ENCODE measurements at places on chromosomes 13 and 19. TPM values are rescaled to one million over a fixed set of nuclear protein-coding genes. Genes with fewer than 3 reads are reported as not detected.

DNA sequence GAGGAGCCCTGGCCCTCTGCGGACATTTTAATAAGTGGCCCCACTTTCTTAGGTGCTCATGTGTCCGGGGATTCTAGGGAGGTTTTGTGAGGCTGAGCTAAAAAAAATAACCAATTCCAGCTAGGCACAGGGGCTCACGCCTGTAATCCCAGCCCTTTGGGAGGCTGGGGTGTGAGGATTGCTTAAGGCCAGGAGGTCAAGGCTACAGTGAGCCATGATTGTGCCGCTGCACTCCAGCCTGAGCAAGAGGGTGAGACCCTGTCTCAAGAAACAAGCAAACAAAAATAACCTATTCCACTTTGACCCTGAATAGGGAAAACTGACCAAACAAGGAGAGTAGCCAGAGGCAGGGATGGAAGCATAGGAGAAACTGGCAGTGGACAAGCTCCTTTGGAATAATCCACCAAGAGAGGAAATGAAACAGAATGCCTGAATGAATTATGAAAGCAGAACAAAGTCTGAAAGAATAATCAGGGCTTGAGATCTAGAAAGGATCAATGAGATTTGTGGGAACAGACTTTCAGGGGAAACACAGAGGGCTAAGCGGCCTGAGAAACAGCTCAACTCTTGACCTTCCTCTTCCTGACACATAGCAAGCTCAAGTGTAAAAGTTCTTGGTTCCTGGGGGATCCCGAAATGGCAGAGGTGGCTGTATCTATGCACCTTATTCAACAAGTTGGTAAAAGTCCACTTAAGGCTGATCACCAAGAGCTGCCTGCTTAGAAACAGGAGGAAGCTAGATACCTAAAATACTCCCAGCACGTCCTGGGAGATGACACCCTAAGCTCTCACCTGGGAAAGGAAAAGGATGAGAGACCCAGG is 30.1 kb upstream of the FFAR2 start:
- DNase-seq: no peak

DNA sequence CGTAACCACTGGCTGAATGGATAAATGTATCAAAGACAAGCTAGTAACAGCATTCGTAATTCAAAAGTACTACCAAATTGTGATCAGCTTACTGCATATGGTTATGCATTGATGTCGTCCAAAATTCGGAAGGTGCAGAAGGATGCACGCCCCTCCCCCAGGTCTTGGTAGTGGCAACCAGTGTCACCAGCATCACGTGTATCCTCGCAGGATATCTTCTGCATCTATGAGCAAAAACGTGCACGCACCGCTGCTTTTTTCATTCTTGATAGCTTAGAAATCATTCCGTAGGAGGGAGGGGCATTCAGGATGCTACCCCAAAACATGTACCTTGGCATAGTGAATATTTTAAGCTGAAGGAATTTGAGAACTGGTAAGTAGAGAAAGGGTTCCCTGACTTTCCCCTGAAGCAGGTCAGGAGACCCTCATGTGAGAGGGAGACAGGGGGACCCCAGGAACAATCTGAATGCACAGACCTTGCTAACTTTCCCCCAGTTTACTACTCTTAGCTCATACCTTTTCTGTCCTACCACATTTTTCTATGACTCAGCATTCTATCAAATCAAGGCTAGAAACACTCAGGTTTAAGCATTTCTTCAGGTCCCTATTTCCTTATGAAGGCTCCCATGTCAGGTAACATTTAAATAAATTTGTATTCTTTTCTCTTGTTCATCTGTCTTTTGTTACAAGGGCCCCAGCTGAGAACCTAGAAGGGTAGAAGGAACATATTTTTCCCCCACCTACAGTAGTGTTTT is 61.2 kb upstream of the TM9SF2 start:
- no peak for DNase-seq

DNA sequence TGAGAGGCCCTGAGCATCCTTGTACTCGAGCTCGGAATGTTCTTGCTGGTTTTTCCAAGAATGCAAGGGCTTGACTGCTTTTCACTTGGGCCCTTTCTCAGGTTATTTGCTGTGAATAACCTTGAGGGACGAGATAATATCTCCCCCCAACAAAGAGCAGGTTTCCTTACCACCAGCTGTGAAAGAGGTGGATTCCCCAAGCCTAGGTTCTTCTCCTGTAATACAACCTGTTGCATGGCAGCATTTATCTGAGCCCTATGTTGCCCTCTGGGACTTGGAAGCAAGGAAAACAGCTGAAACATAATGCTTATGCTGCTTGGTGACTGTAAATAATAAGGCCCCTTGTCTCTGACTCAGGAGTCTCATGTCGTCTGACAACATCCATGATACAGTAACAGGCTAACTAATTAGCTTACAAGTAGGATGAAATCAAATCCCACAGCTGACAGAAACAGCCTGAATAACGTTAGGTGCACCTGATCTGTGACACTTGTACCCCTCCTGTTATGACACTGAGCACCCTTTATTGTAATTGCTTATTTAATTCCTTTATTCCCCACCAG is 43.6 kb upstream of the RCBTB2 start:
- no peak for DNase-seq

- DNase-seq: no peak
Measured at GRCh38 chr13:60571571-60571970, 174.6 kb downstream of the TDRD3 start.

GRCh38 chr19:41621654-41622053 is 5.2 kb downstream of the CEACAM4 start:
- DNase-seq: no peak

GRCh38 chr13:75076476-75076875 is 405.5 kb downstream of the TBC1D4 start:
- no peak for DNase-seq

DNA sequence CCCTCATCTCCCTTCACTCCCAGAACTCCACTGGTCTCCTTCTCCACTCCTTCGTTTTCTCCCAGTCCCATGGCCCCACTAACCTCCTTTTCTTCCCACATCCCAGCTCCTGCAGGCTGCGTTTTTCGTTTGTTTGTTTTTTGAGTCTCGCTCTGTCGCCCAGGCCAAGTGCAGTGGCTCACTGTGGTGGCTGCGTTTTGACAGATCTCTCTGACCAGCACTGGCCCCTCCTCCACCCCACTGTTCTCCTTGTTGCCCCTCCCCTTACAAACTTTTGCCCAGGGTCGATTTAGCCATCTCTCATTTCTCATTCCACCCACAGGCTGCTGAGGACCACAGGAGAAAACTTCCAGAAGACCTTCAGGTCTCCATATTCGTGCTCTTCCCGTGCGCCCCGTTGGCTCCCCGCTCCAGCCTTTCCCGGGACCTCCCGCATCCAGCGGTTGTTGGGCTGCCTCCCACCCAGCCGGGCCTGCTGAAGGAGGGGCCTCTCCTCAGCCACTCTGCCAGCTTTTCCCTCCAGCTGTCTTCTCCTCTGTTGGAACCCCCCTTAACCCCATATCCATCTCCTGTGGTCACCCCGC is 40.6 kb upstream of the GJB6 start:
- no peak for DNase-seq

GRCh38 chr13:114142640-114143490 is 10.4 kb upstream of the RASA3 start:
- no peak for DNase-seq

DNA sequence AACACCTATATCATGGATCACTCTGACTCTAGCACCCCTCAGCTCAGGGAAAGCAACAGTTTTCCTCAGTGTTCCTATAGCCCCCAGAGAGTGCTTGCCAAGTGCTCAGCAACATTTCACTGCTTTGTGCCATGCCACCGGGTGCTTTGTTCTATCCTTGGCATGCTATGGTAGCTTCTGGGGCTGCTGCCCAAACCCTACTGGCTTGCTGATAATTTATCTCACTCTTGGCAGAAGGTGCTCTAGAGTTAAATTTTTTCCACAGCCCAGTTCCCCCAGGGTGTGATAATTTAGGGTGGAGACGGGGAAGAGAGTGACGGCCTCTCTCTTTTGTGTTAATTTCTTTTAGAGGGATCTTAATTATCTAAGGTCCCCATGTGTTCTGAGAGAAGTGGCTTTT is 12.6 kb upstream of the CSNK1A1L start:
- DNase-seq: no peak

GRCh38 chr13:25109341-25109740 is 13.4 kb downstream of the PABPC3 start:
- DNase-seq: no peak

The RGS9BP gene
- 0.16 TPM for total RNA-seq

The DIAPH3 gene
- total RNA-seq: 0.23 TPM

All from ureter (tissue), 1 donor.